BJ (cell line): ENCODE measurements at places on chromosomes 6 and 20.
A peak's percentile ranks its signal among the peaks of the same experiment; 100 is the strongest.

DNA sequence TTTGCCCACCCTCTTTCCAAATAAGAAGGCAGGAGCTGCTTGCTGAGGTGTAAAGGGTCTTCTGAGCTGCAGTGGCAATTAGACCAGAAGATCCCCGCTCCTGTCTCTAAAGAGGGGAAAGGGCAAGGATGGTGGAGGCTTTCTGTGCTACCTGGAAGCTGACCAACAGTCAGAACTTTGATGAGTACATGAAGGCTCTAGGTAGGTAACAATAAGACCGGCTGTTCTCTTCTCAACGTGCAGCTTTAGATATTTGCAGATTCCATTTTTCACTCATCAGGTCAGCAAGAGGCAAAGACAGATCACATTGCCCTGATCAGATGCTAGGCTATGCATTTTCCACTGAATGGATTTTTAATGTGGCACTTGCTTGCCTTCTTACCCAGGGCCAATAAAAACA is at the start of gene FABP7:
Gene FABP7 (plus strand): TSS at position 50 of the 400 bp plus-strand sequence. CDS start 79 bp downstream, at position 129.
- DNase-seq, result no peak

GRCh38 chr6:148866657-148867268 is 119.9 kb downstream of the UST start:
- DNase-seq, result no peak

GRCh38 chr6:136609873-136610706 is 59.9 kb upstream of the MAP7 start:
- peak; percentile 99 for DNase-seq

- no peak for DNase-seq
Measured at GRCh38 chr20:58802061-58802460, 48.6 kb downstream of the GNAS-AS1 start.

GRCh38 chr6:139882234-139882633 is 507.8 kb upstream of the CITED2 start:
- DNase-seq, result no peak

GRCh38 chr20:61620174-61620573 is 368.1 kb downstream of the CDH4 start:
- no peak for DNase-seq

DNA sequence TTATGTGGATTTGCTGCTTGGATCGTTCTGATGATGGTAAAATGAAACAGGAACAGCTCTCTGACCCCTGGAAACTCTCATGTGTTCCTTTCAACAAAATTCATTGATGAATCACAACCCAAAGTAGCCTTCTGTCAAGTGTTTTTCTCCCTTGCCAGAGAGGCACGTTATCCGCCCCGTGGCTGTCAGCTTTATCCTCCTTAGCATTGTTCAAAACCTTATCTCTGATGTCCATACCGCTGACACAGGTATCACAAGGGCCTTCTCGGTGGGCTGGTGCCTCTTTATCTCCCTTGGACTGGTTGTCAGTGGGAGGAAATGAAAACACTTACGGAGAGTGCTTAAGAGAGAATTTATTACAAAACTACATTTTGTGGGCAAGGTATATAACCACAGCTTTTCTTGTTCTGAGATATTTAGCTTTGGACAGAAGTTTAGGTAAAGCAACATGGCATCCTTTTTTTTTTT is 84.9 kb downstream of the TIAM2 start:
- DNase-seq, result no peak
